Activated CD8-positive, alpha-beta T cell treated with anti-CD3 and anti-CD28 coated beads, Interleukin-2, amount 10 ng/mL, durations not matched to agents 7 days and 5 days (primary cell): ENCODE measurements at places on chromosomes 11 and 22. TPM values are rescaled to one million over a fixed set of nuclear protein-coding genes. Genes with fewer than 3 reads are reported as not detected.

DNA sequence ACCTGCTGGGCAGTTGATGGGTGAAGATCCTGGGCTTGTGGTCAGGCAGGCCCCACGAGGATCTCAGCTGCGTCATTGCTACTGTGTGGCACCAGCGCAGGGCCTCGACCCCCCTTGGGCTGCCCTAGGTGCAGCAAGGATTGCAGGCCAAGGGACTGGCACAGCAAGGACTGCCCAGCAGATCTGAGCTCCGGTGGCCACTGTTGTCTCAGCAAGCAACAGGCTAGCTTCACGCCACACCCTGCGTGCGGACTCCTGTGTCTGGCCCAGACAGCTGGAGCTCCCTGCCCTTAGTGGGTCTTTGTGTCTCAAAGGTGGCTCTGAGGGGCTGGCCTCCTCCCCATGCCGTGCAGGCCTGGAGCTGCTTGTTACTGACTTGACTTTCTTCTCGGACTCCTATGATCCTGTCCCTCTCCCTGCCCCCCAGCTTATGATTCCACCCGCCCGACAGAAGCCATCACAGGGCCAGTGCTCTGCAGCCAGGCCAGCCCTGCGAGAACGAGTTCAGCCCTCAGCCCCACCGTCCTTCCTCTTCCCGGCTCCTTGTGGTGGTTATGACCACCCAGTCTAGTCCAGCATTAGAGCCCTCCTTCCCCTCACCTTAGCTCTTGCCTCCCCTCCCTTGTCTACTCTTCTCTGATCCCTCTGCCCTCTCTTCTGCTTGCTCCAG, 295.6 kb downstream of the TBC1D22A start:
- H3K27ac ChIP-seq: no peak overlapping the region
- H3K4me1 ChIP-seq: peaks cover 9% of the 10 kb centered on the region
- H3K36me3 ChIP-seq: peaks cover 4% of the 10 kb centered on the region
- DNase-seq: no peak
- H3K4me3 ChIP-seq: no peak overlapping the region

- H3K36me3 ChIP-seq: no peaks in the 10 kb centered on the region
- H3K27ac ChIP-seq: no peak overlapping the region
- DNase-seq: no peak
- no peaks in the 10 kb centered on the region for H3K4me1 ChIP-seq
Observed at GRCh38 chr22:47111626-47112581, 349.5 kb downstream of the TBC1D22A start.

GRCh38 chr11:6057452-6057851, 26.9 kb upstream of the OR56A1 start:
- no peaks in the 10 kb centered on the region for H3K4me1 ChIP-seq
- no peak for DNase-seq
- no peak overlapping the region for H3K27ac ChIP-seq
- no peak overlapping the region for H3K4me3 ChIP-seq
- no peaks in the 10 kb centered on the region for H3K36me3 ChIP-seq

DGCR6 gene
- 1.3 TPM for total RNA-seq

PHRF1 gene
- total RNA-seq: 53.7 TPM
